Left cardiac atrium (tissue), 4 donors: ENCODE measurements at places on chromosomes 11 and 22. TPM values are rescaled to one million over a fixed set of nuclear protein-coding genes. Genes with fewer than 3 reads are reported as not detected.

Gene APOBEC3B
- 1.5 TPM for total RNA-seq

Gene CARD18
- not detected for total RNA-seq

Gene OR5A1
- total RNA-seq = not detected

Gene SLC37A2
- total RNA-seq = 8.9 TPM

Gene SLC17A6
- not detected for total RNA-seq

Gene ZNF70
- 5.6 TPM for total RNA-seq

Gene PRR5
- total RNA-seq = 15.3 TPM

Gene THY1
- total RNA-seq = 6.1 TPM

Gene PRRG4
- 1.0 TPM for total RNA-seq

Gene ARL2
- total RNA-seq = 116 TPM

Gene CYB5R2
- 3.3 TPM for total RNA-seq

Gene MRPL23
- 77.1 TPM for total RNA-seq

Gene CD44
- 63.6 TPM for total RNA-seq
